ENCODE measurements at places on chromosomes 11 and 22. TPM values are rescaled to one million over a fixed set of nuclear protein-coding genes. Genes with fewer than 3 reads are reported as not detected.
A peak's percentile ranks its signal among the peaks of the same experiment; 100 is the strongest.

DNA sequence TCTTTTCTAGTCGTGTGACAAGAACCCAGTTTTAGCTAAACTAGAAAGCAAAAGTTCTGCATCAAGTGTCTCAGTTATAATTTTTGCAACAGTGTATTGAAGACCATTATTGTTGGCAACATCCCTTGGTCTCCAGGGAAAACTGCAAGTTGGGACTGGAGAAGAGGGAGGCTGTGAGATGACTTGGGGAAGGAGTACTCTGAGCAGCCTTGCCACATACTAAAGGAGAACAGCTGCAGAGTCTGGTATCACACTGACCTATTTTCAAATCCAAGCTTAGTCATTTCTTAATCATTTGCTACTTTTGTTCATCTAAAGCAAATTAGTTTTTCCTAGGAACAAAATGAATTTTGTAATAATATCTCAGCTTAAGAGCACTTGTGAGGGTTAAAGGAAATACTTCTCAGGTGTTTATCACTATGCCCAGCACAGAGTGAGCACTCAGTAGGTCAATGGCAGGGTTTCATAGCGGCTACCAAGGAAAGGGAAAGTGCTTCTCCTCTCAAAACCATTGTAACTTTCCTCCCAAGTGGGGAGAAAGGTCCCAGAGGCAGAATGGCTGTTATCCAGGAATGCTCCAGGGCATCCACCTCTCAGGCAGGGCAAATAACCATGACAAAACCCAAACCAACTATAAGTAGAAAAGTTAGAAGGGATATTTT, 247.1 kb downstream of the C11orf87 start:
- H3K27ac ChIP-seq, result no peak overlapping the region
- H3K4me3 ChIP-seq, result no peak overlapping the region
- no peak for DNase-seq
- no peaks in the 10 kb centered on the region for H3K36me3 ChIP-seq

DNA sequence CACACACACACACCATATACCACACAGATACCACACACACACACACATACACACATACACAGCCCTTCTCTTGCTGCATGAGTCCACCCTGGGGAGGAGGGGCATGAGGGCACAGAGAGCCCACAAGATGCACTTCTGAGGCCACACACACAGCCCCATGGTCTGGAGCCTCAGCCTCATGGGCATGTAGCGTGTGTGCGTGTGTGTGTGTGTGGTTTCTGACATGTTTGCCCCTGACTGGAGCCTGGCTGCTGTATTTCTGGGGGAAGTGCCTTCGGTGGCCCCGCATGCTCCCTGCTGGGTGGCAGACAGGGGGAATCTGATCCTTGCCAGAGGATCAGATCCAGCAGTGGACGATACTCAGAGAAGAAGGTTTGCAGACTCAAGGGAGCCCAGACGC, 97.0 kb upstream of the PRR5 start:
- DNase-seq, result no peak
- no peaks in the 10 kb centered on the region for H3K36me3 ChIP-seq
- no peak overlapping the region for H3K4me3 ChIP-seq
- H3K27me3 ChIP-seq, result peaks cover 12% of the 10 kb centered on the region

DNA sequence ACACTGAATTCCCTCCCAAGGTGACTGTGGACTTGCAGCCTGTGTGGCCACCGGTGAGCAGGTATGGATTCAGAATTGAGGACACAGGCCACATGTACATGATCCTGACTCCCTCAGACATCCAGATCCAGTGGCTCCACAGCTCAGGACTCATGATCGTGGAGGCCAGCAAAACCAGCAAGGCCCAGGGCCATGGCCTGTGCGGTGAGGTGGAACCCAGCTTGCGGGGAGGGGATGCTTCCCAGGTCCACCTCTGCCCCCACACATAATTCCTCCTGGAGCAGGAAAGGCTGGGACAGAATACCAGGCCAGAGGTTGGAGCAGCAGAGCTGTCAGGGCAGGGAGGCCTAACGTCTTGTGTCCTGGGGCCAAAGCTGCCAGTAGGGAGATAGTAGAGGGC, 82.1 kb downstream of the OTOG start:
- no peak overlapping the region for H3K4me3 ChIP-seq
- peak; percentile 3 for DNase-seq
- H3K27me3 ChIP-seq, result peaks cover 15% of the 10 kb centered on the region
- H3K27ac ChIP-seq, result no peak overlapping the region
- H3K36me3 ChIP-seq, result no peaks in the 10 kb centered on the region

DNA sequence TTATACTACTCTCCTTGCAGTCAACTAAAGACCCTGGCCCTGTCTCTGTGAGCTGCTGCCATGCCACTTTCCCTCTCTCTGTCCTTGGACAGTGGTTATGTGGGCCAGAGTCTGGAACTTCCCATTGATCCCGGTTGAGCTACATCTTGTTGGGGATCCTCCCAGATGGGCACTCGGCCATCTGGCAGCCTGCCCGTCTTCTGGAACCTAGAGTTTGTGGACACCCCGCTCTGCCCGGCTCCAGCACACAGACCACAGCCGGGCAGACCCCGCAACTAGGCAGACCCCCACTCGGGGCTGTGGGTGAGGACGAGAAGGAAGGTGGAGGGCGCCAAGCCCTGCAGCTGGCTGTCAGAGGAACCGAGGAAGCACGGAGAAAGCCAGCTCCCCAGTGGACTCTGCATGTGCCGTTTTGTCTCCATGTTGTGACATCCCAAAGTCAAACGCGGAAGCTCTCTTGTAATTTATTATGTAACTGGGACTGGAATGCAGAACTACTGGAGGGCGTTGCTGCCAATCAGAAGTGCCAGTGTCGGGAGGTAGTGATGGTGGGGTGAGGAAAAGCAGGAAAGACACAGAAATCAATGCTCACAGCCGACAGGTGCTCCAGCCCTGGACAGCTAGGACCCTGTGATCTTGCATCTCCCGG, 207.7 kb downstream of the CEP164 start:
- no peaks in the 10 kb centered on the region for H3K27me3 ChIP-seq
- H3K27ac ChIP-seq, result no peak overlapping the region
- no peaks in the 10 kb centered on the region for H3K36me3 ChIP-seq
- DNase-seq, result peak; percentile 23

DNA sequence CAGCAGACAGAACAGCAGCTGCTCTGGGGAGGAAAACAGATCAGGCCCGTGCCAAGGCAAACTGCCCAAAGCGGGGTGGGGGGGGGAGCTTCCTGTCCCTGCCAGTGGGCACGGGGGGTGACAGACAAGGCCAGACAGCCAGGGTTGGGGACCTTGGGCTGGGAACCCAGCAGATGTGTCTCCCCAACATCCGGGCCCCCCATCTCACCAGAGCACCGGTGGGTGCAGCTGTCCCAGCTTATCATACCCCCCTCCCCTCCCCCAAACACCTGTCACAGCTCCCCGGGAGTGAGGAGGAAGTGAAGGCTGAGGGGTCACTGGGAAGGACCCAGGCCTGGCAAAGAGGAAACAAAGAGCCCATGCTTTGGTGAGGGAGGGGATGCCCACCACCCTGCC, 1.3 kb downstream of the PPP1R14B start:
- H3K4me3 ChIP-seq, result peak overlapping the region; percentile 66
- peak; percentile 70 for DNase-seq
- H3K4me1 ChIP-seq, result peaks cover 38% of the 10 kb centered on the region
- no peaks in the 10 kb centered on the region for H3K36me3 ChIP-seq
- H3K27ac ChIP-seq, result peak overlapping the region; percentile 92
- H3K27me3 ChIP-seq, result no peaks in the 10 kb centered on the region

DNA sequence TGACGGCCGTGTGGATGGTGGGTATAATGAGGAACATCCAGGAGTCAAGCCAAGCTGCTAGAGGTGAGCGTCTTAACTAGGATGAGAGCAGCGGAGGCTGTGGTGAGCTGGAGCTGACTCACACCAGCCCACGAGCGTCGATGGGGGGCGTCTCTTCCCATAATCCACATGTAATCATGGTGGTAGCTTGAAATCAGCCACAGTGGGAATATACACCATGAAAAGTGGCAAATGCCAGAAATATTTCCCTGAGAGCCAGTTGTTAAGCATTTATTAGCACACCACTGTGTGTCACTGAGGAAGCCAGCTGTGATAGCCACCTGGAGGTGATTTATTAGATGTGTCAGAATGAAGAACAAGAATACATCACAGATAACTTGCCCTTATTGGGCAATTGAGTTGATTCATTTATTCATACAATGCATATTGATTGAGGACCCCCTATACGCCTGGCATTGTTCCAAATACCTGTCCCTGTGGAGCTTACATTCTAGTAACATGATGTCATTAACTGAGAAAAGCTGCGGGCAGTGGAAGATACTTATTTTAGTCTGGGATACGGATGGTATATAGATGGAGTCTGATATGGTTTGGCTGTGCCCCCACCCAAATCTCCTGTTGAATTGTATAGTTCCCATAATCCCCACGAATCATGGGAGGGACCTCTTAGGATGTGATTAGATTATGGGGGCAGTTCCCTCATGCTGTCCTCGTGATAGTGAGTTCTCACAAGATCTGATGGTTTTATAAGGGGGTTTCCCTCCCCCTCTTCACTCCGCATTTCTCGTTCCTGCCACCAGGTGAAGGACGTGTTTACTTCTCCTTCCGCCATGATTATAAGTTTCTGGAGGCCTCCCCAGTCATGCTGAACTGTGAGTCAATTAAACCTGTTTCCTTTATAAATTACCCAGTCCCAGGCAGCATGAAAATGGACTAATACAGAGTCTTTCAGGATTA, 473.4 kb downstream of the METTL15 start:
- H3K4me1 ChIP-seq, result no peaks in the 10 kb centered on the region
- H3K27me3 ChIP-seq, result no peaks in the 10 kb centered on the region
- H3K4me3 ChIP-seq, result no peak overlapping the region
- H3K27ac ChIP-seq, result no peak overlapping the region

Gene NPAS4
- total RNA-seq, result not detected

Gene SLC25A18
- total RNA-seq, result 1.1 TPM

Gene OR10A2
- not detected for total RNA-seq
